ENCODE measurements at places on chromosomes 4 and X.

- DNase-seq, result no peak
Measured at GRCh38 chr4:8370106-8370787, 70.3 kb downstream of the ACOX3 start.

- DNase-seq, result no peak
Measured at GRCh38 chr4:1166509-1167243, 5.7 kb downstream of the SPON2 start.

DNA sequence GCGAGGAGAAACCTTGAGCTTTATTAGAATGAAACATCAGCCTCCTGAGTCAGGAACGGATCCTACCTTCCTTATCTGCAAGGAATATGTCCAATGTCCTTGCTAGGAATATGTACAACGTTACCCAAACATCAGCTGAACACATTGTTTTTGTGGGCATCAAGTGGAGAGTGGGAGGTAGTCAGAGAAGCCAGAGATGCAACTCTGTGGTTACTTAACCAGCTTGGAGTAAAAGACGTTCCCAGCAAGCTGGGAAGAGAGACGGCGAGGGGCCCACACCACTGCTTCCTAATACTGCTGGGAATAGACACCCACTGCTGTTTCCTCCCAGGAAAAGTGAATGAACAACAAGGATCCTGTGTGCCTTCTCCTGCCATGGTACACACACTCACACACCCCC, 74.4 kb upstream of the PLAC1 start:
- DNase-seq, result no peak

- no peak for DNase-seq
Measured at GRCh38 chr4:102783006-102783405, 22.2 kb upstream of the MANBA start.

DNA sequence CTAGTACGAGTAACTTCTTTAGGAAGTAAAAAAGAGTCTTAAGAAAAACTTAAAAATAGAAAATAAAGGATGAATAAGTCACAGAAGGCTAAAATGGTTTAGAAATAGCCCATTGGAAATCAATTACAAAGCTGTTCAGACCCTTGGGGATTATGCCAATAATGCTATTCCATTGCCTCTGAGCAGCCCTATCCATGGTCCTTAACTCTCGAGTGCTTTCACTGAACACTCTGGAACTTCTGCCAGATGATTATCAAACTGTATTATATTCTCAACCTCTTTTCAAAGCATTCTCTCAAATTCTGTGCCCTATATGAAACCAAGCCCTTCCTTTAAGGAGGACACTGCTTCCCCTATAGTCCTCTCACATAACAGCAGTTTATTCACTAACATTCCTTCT, 17.0 kb downstream of the SLC9B1 start:
- no peak for DNase-seq

- DNase-seq, result no peak
Measured at GRCh38 chrX:37701588-37701987, 16.0 kb downstream of the XK start.

- DNase-seq, result no peak
Measured at GRCh38 chr4:110104661-110105060, 93.8 kb downstream of the ELOVL6 start.

Data from stimulated activated effector memory CD8-positive, alpha-beta T cell treated with anti-CD3 and anti-CD28 coated beads, Interleukin-12 subunit alpha, Interleukin-12 subunit beta, amount 100 ng/mL, for 72 hours (primary cell).